Foreskin melanocyte (primary cell): ENCODE measurements at places on chromosomes 2 and 18.
A peak's percentile ranks its signal among the peaks of the same experiment; 100 is the strongest.

DNA sequence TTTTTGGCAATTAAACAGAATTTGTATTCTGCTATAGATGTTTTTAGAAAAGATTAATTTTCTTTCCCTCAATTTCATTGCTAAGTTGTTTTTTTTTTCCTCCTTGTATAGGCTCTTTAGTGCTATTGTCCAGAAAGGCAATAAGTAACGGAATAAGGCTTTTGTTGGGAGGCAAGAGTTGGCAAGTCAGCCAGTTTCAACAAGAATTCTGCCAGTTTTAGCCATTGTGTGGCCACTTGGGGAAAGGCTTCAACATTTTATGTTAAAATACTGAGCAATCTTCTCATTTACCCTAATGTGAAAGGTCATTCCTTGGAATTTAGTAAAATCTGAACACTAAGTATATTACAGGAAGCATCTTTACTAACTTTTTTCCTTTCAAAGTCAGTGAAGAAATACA lies 9.6 kb downstream of the CALCRL start:
- no peak for DNase-seq

DNA sequence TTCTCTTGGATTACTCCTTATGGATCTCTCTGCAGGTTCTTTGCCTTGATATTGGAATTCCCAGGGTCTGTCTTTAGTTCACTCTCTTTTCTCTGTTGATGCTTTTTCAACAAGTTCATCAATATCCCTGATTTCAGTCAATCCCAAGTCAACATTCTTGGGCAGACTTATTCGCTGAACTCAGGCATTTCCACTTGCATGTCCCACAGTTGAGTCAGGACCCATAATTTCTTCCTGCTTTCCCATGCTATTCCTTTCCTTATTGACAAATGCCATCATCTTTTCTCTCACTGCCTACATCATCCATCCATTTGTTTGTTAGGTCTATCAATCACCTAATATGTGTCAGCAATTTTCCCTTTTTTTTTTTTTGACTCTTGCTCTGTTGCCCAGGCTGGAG lies 11.6 kb downstream of the GPD2 start:
- DNase-seq: no peak

DNA sequence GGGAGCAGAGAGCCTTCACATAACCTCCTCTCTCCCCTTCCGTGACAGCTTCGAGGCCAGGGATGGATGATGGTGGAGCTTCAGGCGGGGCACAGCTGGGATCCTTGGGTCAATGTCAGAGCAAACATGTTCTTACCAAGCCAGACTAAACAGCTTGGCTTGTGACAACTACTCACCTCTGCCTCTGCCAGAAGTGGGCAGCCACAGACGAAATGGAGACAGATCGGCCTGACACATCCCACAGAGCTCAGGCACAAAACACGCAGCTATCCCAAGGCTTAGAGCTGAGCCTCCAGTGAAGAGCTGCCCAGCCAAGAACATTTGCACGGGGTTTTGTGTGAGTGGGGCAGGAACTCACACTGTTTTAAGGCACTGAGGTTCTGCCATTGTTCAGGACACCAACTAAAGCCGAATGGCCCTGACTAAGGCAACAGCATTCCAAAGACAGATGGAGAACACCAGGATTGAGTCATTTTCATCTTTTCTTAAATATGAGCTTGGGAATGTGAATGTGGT lies 12.8 kb downstream of the PXDN start:
- DNase-seq: no peak

- no peak for DNase-seq
Measured at GRCh38 chr18:34048423-34048822, 176.3 kb downstream of the NOL4 start.

DNA sequence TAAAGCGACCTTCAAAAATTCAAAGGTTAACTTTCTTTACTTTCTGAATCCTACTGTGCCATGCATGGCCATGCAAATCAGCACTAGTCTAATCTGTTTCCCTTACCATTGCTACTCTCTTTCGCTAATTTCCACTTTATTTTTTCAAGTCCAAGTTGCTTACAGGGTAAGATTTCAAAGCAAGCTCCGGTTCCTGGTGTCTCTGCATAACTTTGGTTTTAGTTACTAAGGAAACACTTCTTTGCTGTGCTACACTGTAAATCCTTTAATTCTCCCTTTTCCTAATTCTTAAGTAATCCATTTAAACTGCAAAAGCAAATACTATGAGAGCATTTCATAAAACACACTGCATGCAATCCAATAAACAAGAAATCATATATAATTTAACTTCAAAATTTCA lies 383.5 kb upstream of the LYPD1 start:
- DNase-seq: no peak

DNA sequence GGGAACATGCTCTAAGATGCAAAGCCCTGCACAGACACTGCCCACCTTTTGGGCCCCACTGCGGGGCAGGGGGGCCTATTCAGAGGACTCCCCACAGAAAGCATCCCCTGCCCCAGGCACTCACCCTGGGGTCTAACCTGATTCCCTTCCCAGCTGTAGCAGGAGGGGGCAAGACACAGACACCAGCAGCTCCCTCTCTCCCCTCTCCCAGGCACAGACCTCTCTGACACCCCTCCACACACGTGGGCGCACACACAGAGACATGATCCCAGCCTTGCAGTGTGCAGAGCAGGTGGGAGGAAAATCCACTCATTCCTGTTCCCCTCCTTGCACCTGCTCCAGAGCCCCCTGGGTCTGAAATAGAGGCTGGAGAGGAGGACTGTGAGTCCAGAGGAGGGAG lies 10.7 kb downstream of the TNS1 start:
- DNase-seq: no peak

GRCh38 chr2:38596229-38596628 lies 6.5 kb downstream of the HNRNPLL start:
- DNase-seq: no peak

GRCh38 chr18:32980896-32981295 lies 208.1 kb upstream of the KLHL14 start:
- no peak for DNase-seq

GRCh38 chr18:46480226-46480625 lies 176.8 kb downstream of the LOXHD1 start:
- no peak for DNase-seq

- DNase-seq: no peak
Measured at GRCh38 chr2:2569306-2569705, 238.2 kb upstream of the MYT1L start.

- DNase-seq: peak; percentile 44
Measured at GRCh38 chr2:73112913-73113854, at the start of gene RAB11FIP5. Gene RAB11FIP5 (minus strand): TSS chr2:73112948. CDS start chr2:73112777, 171 bp downstream.
